ENCODE measurements at places on chromosomes 12 and 14. TPM values are rescaled to one million over a fixed set of nuclear protein-coding genes. Genes with fewer than 3 reads are reported as not detected.
A peak's percentile ranks its signal among the peaks of the same experiment; 100 is the strongest.

DNA sequence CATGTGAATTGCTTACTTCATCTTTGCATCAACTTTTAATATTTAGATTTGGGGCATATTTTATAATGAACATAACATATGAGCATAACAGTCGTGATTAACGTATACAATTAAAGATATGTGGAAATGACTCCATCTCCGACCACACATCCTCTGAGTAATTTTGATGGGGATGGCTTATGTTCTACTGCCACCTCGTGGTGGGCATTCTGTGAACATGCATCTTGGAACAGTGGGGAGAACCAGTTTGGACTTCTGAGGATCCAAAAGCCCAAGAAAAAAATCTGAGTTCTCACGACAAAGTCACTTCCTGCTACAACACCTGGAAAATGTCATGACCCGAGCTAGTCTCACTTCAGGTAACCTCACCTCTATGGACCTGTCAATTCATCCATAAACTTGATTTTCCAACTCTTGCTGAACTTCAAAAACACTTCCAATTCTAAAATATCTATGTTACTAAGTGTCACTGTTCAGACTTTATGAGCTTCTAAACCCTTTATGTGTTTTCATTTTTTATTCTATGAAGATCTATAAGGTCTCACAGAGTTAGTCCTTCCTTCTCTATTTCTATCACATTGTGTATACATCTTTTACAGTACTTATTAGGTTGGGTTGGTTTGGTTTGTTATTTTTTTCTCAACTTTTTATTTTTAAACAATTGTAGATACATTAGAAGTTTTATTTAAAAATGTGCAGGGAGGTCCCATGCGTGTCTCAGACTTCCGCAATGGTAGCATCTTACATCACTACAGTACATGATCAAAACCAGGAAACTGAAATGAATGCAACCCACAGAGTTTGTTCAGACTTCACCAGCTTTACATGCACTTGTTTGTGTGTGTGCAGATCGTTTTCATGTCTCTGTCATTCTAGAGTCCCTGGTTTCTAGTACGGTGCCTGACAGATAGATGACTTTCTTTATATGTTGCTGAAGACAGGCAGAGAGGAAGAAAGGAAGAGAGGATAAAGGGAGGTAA, 38.2 kb upstream of the STAB2 start:
- peak; percentile 52 for DNase-seq

GRCh38 chr14:36429692-36430091, 90.3 kb downstream of the NKX2-1 start:
- DNase-seq, result no peak

- DNase-seq, result no peak
These were observed 138.6 kb upstream of the VRK1 start for GRCh38 chr14:96658611-96659010.

DNA sequence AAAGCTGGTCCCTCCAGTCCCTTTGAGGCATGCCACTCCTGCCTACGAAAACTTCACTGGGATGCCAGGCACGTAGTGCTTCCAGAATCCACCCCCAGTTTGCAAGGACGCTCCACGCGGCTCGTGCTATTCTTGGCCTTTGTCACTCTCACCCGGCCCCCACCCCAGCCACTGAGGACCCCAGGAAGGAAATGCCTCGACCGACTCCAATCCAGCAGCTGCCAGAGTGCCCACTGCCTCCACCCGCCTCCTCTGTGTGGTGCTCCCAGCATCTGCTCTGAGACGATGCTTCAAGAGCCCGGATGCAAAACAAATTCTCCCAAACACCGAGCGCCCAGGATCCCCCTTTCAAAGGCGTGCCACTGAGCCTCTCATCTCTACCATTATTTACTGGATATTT, 123.9 kb downstream of the RFLNA start:
- no peak for DNase-seq

Gene KLRC2
- total RNA-seq, result not detected

- no peak for DNase-seq
These were observed 12.4 kb downstream of the HSP90AA1 start for GRCh38 chr14:102074415-102074964.

Gene OLR1
- 0.64 TPM for total RNA-seq

Gene PLA2G1B
- not detected for total RNA-seq

Gene GRIP1
- 7.7 TPM for total RNA-seq

- DNase-seq, result peak; percentile 19
These were observed 21.7 kb downstream of the PAPLN start for GRCh38 chr14:73258845-73259611.

Gene CCDC85C
- total RNA-seq, result 49.3 TPM

Gene CCDC38
- 0.15 TPM for total RNA-seq

DNA sequence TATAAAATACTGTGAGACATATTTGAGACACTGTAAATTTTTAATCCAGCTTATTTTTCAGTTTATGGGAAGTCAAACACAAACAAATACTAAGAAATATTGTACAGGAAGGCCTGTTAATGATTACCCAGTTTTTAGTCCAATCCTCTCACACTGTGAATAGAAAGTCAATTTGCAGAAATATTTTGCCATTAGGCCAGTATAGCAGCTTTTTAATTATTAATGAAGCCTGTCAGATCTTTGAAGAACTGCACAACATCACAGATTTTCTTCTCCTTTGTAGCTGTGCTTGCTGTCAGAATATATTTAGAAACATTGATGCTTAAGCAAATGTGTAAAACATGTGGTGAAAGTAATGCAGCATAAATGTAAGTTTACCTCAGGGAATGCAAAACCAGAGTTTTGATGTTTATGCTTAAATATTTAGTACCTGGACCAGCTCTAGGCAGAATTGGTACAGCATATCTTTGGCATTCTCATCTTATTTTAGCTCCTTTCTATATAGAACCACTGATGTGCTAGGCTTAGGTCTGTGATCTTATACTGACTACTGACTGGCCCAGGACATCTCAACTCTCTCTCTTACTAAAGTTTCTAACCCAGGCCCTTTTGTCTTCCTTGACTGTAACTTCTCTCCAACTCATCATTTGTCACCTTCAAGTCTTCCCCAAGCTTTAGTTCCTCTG, 230.8 kb upstream of the NAV3 start:
- DNase-seq, result no peak

GRCh38 chr12:104329707-104330532, 26.4 kb downstream of the EID3 start:
- no peak for DNase-seq

Gene GARIN6
- not detected for total RNA-seq

GRCh38 chr12:65836419-65837197, 12.3 kb downstream of the HMGA2 start:
- DNase-seq, result no peak

DNA sequence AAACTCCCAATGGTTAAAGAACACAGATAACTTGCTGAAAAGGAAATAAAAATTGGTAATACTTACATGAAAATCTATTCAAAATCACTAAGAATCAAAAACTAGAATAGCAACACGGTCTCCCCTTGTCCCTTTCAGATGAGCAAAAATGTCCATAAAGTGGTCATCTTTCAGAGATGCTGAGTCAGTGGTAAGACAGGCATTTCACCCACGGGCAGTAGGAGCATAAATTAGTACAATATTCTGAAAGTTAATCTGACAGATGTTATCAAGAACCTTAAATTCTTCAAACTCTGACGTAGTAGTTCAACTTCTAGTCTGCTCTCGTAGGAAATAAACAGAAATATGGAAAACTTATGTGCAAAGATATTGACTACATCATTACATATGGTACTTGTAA, 33.1 kb upstream of the GNPNAT1 start:
- no peak for DNase-seq

DNA sequence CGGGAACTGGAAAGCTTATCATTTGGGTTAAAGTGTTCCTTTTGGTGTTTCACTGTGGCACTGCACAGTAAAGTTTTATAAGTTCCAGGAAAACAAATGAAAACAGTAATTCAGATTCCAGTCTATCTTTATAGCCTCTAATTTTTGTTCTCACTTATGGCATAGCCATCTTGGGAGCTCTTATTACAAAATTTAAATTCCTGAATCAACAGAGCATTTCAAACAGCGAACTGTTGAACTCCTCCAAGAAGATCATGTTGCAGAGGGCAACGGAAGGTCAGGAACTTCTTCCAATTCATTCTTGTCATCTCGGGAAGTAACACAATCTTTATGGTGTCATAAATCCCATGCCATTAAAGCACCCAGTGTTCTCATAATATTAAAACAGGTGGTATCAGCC, 229.1 kb downstream of the KCNC2 start:
- DNase-seq, result no peak

Data from left ventricle myocardium superior (tissue), 1 donor.